ENCODE measurements at places on chromosomes 3 and 15.

DNA sequence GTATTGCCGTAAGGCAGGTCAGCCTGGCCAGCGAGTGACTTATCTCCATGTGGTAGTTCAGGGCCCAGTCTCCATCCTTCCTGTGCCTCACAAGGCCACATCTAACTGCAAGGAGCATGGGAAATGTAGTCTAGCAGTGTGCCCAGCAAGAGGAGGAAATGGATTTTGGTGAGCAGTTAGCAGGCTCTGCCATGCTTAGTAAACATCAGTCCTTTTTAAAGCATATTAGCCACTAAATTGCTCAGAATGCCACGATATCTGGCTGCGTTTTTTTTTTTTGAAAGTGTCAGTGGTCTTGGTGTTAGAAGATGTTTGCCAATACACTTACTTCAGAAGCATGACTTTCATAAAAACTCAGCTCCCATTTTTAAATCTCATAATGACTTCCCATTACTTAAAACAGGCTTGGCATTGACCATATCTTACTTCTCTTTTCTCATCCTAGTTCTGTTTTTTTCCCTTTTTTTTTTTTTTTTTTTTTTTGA lies 470.2 kb upstream of the TPRG1 start:
- no peak for DNase-seq

DNA sequence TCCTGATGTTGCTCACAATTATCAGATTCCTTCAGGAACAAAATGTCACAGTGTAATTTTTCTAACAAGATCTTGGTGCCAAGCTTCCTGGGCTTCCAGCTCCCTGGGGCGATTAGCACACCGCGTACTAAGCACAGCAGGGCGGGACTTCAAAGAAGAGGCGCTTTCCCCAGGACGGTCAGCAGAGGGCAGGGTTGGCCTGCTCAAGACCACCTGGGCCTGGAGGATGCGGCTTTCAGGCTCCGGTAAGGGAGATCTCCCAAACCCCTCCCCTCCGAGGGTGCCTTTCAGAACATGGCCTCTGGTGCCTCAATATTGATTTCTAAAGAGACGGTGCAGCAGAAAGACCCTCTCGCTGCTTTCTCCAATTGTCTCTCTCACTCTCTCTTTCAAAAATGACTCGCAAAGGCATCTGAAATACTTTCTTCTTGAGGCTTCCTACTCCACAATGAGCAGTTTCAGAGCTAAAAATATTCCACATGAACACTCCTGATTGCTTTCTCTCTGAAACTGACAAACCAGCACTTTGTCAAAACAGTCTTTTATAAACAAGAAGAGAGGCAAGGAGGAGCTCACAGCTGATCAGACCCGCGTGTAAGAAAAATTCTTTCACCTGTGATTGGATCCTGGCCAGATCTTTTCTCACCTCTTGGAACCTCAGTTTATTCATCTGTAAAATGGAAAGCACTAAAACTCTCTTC lies 154.0 kb downstream of the ADAMTS9 start:
- DNase-seq, result peak; percentile 70

DNA sequence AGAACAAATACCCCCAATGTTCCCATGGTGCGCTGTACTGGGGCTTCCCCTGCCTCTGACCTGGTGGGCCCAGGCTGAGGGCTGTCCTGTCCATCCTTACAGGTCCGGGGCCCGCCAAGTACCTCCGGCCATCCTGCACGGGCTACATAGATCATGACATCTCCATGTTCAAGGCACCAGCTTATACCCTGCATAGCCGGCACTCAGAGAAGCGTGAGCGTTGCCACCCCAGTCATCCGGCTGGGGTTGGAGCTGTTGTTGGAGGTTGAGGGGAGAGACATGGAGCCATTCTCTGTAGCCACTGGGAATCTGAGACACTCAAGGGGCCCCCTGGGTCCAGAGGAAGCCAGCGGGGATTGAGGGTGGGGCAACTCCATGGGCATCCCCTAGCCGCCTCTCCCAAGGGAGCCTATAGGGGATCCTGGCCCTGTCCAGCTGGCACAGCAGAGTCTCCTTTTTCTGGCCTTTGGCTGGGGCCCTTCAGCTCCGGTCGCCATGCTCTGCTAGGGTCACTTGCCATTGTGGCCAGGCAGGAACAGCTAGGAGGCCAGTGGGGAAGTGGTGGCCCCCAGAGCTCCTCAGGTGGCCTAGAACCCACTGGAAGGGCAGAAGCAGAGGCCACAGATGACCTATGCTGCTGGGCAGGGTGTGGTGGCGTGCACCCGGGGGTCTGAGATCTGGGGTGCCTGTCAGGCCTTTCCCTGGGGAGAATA lies 12.5 kb upstream of the CSPG4 start:
- DNase-seq, result no peak

DNA sequence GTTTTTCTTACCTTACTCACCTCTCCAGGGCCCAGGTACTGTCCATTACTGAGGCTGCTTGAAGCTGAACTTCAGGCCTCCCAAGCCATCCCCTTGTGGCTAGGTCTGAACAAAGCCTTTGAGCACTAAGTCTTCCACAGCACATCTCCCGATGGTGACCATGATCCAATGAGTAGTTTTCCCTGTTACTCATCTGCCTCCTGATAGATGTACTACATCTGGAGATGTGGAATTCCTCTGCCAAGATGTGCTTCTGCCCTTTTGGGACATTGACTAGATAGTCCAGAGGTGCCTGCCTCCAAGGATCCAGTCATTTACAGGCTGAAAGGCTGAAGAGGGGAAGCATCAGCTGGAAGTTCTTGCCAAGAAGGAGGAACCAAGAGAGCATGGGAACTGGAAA lies 28.9 kb upstream of the SLC35G2 start:
- no peak for DNase-seq

DNA sequence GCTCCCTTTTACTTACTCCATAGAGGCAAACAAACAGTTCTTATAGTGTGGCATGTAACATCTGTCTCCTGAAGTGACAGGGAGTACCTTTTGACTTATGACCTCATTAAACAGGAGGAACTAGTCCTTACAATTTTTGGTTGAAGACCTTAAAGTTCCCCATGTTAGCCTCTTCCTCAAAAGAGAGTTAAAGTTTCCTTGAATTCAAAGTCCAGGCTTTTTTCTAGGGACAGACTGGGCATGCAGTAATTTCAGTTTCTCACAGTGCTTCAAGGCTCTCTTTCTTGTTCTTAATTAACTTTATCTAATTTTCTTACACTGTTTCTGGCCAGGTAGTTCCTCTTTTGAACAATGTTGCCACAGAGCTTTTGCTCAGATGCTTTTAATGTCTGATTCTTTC lies 12.1 kb downstream of the GOLM2 start:
- DNase-seq, result no peak

DNA sequence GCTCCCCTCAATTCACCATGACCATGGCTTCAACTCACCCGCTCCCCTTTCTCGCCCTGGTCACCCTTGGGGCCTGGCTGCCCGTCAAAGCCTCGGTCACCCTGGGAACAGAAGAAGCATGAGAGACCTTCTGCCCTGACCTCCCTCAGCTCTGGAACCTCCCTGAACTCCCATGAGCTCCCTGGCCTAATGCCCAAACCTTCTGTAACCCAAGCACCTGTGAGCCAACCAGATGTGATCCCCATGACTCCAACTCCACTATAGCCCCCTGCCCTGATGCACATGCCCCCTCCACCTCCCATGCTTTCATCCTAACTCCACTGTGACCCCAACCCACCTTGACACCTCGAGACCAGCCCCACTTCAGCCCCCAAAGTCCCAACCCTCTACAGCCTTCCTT lies 3.5 kb upstream of the UCN2 start:
- DNase-seq, result no peak

DNA sequence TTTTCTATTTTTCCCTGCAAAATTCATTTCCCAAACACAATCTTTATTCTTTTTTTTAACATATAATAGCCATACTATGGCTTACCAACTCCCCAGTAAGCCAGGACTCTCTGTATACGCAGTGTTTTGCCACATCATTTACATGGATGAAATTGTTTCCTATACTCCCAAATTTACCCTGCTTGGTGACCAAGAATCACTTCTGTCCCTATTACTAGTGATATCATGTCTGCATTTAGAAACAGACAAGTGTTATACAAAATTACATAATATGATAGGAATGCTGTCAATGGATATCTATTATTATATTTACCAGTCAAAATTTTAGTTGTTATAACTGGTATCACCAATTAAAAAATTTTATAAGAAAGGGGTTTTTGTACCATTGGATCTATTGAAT lies 77.8 kb downstream of the LIPC start:
- DNase-seq, result no peak

Measured in NCI-H510A treated with DMSO at 0.1 percent for 48 hours (cell line).